T1000 (cell line): ENCODE measurements at places on chromosomes 1 and 21.

DNA sequence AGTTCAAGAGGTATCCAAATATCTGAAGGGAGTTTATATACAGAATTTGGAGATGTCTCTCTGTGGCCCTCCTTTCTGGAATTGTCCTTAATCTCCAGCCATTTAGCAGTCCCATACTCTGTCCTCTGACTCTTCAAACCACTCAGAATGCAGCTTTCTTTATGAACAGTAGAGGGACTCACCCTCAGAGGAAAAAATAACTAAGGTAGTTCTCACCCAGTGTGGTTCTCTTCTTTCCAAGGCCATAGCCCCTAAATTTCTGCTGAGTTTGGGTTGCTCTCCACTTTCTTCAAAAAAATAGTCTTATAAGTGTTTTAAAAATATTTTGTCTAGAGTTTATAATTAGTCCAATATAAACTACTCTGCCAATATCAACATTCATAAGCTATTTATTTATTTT, 369.7 kb downstream of the MATN1 start:
- DNase-seq = no peak

DNA sequence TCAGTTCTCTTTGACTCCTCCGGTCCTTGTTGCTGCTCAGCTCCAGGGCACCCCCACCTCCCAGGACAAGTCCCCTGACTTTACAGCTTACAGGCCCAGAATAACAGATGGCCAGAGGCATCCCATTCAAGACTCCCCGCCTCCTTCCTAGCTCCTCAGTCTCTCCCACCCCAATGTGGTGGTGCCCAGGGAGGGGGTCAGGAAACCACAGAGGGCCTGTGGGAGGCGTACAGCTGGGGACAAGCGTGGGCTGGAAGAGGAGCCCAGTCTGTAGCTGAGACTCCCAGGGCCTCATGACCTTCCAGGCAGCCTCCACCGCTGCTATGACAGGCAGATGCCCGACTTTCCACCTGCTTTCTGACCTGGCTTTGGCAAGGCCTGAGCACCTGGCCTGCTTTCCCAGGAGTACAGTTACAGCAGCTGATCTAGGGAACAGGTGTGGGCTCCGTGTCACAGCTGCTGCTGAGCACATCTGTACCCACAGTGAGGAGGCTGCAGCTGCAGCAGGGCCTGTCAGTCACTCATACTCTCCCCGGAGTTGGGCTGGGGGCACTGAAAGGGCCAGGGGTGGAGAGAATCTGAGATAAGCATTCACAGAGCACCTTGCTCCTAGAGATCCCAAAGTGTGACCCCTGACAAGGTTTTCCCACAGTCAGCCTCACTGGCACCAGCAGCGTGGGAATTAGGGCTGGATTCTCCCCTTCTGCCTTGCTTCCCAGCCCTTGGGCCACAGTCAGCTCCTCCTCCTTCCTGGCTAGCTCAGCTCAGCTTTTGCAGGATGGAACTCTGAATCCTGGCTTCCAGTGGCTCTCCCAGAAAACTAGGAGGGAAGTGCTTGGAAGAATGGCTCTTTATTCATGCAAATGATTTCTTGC, 7.1 kb upstream of the NAV1 start:
- DNase-seq = no peak

DNA sequence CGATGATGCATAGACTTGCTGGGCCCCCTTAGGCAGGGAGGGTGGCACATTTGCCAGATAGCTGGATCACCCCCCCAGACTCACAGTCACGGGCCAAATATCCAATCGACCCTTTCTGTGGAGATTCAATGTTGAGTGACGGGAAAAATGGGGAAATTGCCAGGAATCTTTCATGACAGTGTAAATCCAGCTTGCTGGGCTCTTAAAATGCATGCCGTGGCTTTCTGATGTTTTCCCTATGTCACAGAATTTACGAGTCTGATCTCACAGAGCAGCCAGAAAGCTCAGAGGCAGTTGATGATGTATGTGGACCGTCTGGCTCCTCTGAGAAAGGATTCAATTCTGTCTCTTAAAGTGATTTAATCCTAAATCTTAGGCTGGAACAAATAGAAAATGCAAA, 150.1 kb upstream of the ZNF644 start:
- no peak for DNase-seq

- DNase-seq = no peak
These were observed 8.5 kb downstream of the AZIN2 start for GRCh38 chr1:33089457-33089856.

DNA sequence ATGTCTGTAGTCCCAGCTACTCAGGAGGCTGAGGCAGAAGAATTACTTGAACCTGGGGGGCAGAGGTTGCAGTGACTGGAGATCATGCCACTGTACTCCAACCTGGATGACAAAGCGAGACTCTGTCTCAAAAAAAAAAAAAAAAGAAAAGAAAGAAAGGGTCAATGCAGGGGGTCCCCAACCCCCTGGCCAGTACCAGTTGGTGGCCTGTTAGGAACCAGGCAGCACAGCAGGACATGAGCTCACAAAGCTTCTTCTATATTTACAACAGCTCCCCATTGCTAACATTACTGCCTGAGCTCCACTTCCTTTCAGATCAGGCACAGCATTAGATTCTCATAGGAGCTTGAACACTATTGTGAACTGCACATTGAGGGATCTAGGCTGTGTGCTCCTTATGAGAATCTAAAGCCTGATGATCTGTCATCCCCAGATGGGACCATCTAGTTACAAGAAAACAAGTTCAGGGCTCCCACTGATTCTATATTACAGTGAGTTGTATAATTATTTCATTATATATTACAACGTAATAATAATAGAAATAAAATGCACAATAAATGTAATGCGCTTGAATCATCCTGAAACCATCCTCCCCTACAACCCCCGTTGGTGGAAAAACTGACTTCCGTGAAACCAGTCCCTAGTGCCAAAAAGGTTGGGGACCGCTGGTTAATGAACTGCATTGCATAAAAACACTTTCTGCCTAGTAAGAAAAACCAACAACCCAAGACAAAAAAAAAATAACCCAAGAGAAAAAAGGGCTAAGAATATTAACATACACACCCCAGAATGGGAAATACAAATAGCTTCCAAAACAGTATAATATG, 2.8 kb downstream of the ZBTB8OS start:
- no peak for DNase-seq

GRCh38 chr1:151457911-151458801, 1.1 kb downstream of the POGZ start:
- DNase-seq = peak; percentile 45

DNA sequence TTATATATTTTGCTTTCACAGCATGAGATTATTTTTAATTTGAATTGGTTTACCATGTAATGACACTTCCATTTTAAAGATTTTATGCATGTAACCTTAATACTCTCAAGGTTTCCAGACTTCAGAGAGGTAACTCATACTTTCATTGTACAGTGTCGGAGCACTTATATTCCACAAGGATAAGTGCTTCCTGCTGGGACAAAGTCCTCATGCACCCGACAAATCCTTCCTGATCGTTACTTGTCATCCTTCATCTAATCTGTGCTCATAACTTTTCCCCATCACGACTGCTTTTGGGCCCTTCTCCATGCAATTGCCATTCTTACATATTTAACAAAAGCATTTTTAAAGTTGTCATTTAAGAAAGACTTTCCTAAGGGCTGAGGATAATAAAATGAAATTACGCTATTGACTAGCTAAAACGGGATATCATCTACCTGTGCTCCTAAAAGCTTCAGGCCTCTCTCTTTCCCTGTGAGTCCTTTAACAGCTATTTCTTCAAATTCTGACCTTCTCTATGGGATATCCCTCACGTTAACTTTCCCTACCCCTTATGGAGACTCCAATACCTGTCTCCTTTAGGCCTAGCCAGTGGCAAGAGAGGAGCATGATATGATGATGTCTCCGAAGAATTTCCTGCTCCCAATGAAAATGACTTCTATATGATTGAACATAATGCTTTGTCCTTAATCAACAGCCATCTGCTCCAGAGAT, 59.3 kb downstream of the NCAM2 start:
- no peak for DNase-seq

GRCh38 chr1:55816456-55817426, 601.6 kb upstream of the USP24 start:
- no peak for DNase-seq

DNA sequence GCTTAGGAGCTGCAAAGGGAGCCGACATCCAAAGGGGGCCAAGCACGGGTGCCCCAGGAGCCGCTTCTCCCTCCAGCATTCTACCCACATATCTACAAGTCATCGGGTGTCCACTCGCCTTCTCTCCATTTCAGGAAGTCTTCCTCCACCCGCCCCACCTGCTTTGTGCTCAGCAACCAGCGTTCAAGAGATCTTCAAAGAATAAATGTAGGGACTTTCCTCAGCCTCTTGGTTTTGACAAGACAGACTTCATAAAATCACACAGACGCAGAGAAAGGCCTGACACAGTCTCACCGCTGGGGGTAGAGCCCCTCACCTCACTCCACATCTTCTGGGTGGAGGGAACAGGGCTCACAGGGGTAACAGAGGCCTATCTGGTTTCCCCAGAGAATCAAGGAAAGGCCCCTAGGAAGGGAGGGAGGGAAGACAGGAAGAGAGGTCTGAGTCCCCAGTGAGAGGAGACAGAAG, 49.5 kb downstream of the SSBP3 start:
- DNase-seq = no peak
